ENCODE measurements at places on chromosomes 11 and 22.

- DNase-seq = no peak
Observed at GRCh38 chr11:83392556-83392955, 106.4 kb upstream of the CCDC90B start.

- DNase-seq = no peak
Observed at GRCh38 chr11:112253605-112254242, 6.9 kb downstream of the PLET1 start.

GRCh38 chr22:33985506-33985905 is 65.2 kb upstream of the LARGE1 start:
- no peak for DNase-seq

- DNase-seq = no peak
Observed at GRCh38 chr22:19523240-19524169, 705 bp downstream of the CLDN5 start.

GRCh38 chr22:36753916-36754315 is 22.0 kb downstream of the IFT27 start:
- no peak for DNase-seq

- no peak for DNase-seq
Observed at GRCh38 chr11:106473089-106473722, 395.7 kb downstream of the AASDHPPT start.

GRCh38 chr11:108511851-108512474 is 13.8 kb upstream of the POGLUT3 start:
- no peak for DNase-seq

DNA sequence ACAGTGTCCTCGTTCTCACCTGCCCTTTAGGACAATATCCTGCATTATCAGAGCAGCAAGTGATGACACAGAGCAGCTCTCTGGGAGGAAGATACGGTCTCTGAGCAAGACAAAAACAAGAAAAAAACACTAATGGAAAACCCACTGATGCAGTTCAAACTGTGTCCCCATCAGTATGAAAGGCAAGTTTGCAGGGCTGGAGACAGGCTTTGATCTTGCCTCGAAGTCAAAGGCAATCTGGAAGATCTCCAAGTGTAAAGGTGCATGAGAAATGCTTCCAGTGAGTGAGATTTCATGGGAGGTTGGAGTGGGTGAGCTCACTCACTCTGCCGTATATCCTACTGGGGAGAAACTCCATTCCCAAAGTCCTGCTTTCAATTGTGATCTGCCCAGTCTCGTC is 157.5 kb downstream of the KIRREL3 start:
- no peak for DNase-seq

- DNase-seq = no peak
Observed at GRCh38 chr11:129974672-129975071, 28.0 kb downstream of the PRDM10 start.

GRCh38 chr22:25485626-25486545 is 78.6 kb upstream of the GRK3 start:
- no peak for DNase-seq

DNA sequence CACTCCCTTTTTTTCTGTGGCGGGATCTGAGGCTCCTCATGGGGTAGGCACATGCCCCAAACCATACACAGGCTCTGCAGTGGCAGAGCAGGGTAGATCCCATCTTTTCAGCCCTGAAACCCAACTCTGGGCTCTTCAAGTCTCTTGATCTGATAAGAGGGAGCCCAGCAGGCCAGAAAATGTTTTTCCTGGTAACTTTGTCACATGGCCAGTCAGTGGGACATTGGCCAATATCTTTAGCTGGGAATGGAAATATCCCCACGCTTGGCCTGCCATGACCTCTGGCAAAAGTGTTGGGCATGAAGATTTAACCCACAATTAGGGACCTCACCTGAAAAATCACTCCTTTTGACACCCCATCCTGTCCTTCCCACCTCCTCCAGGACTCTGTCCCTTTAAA is 8.1 kb downstream of the INPP5J start:
- DNase-seq = no peak

- no peak for DNase-seq
Observed at GRCh38 chr11:122917311-122917710, 34.8 kb downstream of the JHY start.

GRCh38 chr22:35140879-35141745 is 75.2 kb downstream of the ISX start:
- DNase-seq = no peak

DNA sequence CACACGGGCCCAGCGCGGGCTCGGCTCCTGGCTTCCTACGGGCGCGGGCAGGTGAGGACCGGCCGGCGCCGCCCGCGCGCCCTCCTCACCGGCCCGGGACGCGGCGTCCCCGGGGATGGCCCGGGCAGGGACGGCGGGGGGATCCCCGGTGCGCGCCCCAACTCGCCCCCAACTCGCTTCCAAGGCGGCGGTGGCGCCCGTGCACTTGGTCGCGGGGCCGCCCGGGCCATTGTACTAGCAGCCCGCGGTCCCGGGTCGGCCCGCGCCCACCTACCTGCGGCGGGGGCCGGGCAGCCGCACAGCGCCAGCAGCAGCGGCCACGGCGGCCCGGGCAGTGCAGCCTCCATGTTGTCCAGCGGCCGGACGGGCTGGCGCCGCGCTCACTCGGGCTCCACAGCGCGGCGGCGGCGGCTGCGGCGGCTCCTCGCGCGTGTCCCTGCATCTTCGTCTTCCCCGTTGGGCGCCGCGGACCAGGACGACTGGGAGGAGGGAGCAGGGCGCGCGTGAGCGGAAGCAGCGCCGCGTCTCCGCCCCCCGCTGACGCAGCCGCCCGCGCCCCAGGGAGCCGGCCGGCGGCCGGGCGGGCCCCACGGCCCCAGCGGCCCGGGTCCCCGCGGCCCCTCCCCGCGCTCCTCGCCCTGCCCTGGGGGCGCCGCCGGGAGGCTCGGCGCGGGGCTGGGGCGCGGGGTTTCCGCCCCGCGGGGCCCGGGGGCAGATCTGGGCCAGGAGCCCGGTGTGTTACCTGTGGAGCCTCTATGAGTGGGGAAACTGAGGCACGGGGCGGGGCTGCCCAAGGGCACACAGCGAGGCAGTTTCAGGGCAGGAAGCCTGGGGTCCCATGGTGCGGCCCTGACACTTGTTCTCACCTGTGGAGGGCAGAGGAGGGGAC is 159.3 kb upstream of the GRK3 start:
- DNase-seq = peak; percentile 79

- no peak for DNase-seq
Observed at GRCh38 chr11:76762867-76763572, 20.1 kb upstream of the TSKU start.

- DNase-seq = peak; percentile 26
Observed at GRCh38 chr22:29524442-29525191, 28.9 kb downstream of the THOC5 start.

GRCh38 chr22:48205161-48205560 is 1442.7 kb downstream of the TBC1D22A start:
- DNase-seq = no peak

GRCh38 chr22:22840780-22841179 is 46.8 kb upstream of the IGLL5 start:
- DNase-seq = no peak
